IPS-NIHi11 (cell line): ENCODE measurements at places on chromosomes 12 and 14.

DNA sequence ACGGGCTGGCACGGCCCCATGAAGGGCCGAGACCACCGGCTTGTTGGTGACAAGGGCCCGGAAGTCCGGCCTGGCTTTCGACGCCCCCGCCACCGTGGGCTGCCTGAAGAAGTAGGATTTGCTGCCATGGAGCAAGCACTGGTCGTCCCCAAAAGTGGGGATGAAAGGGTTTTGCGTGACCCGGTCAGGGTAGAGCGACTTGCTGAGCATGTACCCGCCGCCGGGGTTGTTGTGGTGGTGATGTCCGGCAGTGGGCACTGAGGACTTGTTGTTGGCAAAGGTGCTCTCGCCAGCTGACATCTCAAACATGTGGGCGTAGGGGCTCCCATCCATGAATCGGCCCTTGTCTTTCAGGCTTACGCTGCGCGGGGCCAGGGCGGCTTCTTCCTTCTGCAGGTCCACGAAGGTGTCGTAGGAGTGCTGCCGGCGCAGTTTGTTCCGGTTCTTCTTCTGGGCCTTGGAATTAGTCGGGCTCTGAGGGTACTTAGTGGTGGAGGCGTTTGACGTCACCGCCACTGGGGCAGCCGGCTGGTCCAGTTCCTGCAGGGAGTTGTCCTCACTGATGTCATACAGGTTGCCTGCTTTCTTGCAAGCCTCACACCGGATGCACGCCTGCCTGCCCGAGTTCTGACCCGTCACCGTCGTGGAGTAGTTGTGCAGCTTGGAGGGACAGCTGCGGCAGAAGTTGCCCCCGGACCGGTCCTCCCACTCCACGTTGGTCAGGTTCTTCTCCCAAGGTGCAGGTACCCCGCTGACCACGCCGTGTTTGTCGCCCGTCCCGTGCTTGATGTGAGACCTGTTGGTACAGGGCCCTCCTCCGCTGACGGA is 366.6 kb downstream of the EMP1 start:
- no peak for DNase-seq

DNA sequence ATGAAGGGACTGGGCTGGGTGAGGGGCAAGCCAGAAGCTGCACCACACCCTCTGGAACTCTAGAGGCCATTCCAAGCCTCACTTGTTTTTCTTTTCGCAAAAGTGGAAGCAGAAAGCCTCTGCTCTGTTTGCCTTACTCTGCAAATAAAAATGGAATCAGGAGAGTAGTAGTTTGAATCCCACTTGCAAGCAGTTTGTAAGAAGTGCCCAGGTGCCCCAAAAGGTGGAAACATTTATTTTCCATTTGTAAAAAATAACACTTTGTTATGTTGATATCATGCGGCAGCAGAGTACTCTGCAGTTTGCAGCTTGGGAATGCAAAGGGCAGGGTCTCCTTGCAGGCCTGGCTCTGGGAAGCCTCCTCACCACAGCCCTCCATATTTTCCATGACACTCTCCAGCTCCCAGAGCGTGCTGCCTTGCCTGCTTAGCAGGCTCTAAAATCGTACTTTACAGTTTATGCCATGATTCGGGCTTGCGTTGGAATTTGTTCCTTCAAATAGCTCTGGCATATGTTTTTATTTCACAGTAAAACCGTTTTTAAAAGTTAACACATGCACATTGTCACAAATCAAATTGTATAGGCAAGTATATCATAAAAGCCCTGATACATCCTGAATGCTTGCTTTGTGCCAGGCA is 20.0 kb downstream of the TUNAR start:
- DNase-seq: no peak

- DNase-seq: no peak
Measured at GRCh38 chr12:21585485-21585884, 19.2 kb downstream of the GYS2 start.

DNA sequence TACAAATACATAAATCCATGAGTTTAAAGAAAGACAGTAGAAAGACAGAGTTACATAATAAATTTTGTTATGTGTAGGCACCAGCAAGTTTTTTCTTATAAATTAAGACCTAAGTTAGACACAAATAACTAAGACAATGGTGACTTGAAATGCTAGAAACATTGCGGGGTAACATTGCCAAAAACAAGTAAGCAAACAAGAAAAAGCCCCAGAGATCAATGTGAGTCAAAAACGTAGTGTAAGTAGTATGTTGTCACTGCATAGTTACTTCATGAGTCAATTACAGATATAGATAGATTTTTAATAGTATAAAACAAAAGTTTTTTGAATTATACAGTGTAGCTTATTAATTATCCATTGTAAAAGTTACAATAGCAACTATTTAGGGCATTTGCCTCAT is 83.4 kb downstream of the CNTN1 start:
- no peak for DNase-seq
